ENCODE measurements at places on chromosomes 1 and 21. TPM values are rescaled to one million over a fixed set of nuclear protein-coding genes. Genes with fewer than 3 reads are reported as not detected.

GPN2 gene
- 8.7 TPM for total RNA-seq

PLPPR4 gene
- total RNA-seq = under 0.01 TPM

CD5L gene
- total RNA-seq = not detected

PRKCZ gene
- 1.2 TPM for total RNA-seq

HPCA gene
- 0.15 TPM for total RNA-seq

GBP6 gene
- not detected for total RNA-seq

NCF2 gene
- not detected for total RNA-seq

TMEM269 gene
- total RNA-seq = under 0.01 TPM

PEX14 gene
- 19.3 TPM for total RNA-seq

FCN3 gene
- total RNA-seq = not detected

A3GALT2 gene
- total RNA-seq = not detected

OR2L8 gene
- not detected for total RNA-seq

S100A14 gene
- total RNA-seq = not detected

PDZK1 gene
- total RNA-seq = under 0.01 TPM

SDC3 gene
- total RNA-seq = 35.5 TPM

OLFML3 gene
- 48.5 TPM for total RNA-seq

SEC16B gene
- 4.0 TPM for total RNA-seq

PDE4B gene
- total RNA-seq = 2.0 TPM

SERTAD4 gene
- 0.15 TPM for total RNA-seq

ZYG11A gene
- 0.84 TPM for total RNA-seq

ILDR2 gene
- under 0.01 TPM for total RNA-seq

NPHS2 gene
- total RNA-seq = not detected

RGSL1 gene
- not detected for total RNA-seq

RGS1 gene
- not detected for total RNA-seq
